Activated CD8-positive, alpha-beta T cell treated with anti-CD3 and anti-CD28 coated beads for 36 hours (primary cell): ENCODE measurements at places on chromosomes 6 and 20.

- no peak for DNase-seq
Observed at GRCh38 chr6:131924881-131925474, 26.2 kb downstream of the CCN2 start.

DNA sequence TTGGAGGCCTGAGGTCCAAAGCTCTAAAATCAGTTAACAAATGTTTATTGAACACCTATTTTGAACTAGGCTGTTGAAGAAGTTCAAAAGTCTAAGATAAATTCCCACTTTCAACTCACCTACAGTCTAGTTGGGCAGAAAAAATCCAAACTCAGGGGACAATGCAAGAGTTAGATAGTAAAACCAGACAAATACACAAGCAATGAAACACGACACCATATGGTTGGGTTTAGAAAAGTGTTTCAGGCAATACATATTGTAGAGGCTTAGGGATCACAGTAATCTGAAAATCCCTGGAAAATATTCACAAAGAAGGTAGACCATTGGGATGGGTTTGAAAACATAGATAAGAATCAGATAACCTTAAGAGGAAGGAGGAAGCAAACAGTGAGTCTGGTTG is 1.3 kb upstream of the CARMIL1 start:
- DNase-seq, result no peak

DNA sequence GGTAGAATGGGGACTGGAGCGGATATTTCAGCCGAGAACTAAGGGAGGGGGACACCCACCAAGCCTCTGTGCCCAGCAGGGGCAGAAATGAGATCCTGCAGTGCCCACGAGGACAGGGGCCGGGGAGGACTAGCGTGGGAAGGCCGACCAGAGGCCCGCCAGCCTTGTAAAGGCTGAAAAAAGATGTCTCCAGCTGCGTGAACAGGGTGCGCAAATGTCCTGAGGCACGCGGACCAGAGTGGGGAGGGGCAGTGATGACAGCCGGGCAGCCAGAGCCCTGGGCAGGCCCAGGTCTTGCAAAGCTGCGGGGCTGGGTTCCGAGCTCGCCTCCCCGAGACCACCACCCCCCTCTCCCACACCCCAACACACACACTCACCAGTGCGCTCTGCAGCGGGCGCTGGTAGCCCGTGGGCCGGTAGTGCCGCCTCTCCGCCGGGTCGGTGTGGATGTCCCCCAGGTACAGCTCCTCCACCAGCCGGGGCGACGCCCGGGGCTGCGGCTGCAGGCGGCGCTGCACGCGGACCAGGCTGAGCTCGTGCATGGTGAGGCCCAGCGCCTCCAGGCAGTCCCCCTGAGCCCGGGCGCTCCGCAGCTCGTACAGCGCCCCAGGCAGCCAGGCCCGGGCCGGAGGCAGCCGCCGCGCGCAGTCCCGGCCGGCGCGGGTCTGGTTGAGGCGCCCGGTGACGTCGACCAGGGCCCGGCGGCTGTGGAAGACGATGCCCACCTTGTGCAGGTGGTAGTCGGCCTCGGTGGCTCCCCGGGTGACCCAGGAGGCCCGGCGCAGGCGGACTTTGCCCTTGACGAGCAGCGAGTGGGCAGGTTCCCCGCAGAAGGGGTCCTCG is 48.2 kb downstream of the APCDD1L start:
- no peak for DNase-seq

- DNase-seq, result no peak
Observed at GRCh38 chr20:38217791-38218565, 42.6 kb downstream of the KIAA1755 start.

- DNase-seq, result no peak
Observed at GRCh38 chr6:6350696-6351095, 30.2 kb upstream of the F13A1 start.

DNA sequence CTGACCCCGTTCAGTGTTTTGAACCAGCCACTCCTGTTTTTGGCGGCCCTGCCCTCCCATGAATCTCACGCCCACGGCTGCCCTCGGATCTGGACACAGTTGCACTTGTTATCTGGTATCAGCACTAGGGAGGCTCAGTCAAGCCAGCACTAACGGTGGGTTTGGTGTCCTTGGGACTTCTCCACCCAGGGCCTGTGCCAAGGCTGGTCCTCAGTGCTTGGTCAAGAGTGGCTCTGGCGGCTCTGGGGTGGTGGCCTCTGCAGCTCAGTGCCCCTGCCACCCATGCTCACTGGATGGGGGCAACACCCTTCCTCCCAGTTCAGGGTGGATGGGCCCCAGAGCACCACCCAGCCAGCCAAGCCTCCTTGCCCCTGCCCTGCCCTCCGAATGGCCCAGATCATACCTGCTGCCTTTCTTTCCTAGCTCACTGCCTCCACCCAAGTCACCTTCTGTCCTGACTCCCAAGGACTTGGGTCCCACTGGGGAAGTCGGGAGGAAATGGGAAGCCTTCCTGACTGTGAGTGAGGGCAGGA is 54.7 kb downstream of the SSR1 start:
- DNase-seq, result no peak

- DNase-seq, result no peak
Observed at GRCh38 chr20:58712806-58713731, 20.5 kb downstream of the NPEPL1 start.

GRCh38 chr6:20708367-20709124 is 174.3 kb downstream of the CDKAL1 start:
- DNase-seq, result peak; percentile 72

- DNase-seq, result no peak
Observed at GRCh38 chr6:135707426-135707825, 144.1 kb upstream of the PDE7B start.

DNA sequence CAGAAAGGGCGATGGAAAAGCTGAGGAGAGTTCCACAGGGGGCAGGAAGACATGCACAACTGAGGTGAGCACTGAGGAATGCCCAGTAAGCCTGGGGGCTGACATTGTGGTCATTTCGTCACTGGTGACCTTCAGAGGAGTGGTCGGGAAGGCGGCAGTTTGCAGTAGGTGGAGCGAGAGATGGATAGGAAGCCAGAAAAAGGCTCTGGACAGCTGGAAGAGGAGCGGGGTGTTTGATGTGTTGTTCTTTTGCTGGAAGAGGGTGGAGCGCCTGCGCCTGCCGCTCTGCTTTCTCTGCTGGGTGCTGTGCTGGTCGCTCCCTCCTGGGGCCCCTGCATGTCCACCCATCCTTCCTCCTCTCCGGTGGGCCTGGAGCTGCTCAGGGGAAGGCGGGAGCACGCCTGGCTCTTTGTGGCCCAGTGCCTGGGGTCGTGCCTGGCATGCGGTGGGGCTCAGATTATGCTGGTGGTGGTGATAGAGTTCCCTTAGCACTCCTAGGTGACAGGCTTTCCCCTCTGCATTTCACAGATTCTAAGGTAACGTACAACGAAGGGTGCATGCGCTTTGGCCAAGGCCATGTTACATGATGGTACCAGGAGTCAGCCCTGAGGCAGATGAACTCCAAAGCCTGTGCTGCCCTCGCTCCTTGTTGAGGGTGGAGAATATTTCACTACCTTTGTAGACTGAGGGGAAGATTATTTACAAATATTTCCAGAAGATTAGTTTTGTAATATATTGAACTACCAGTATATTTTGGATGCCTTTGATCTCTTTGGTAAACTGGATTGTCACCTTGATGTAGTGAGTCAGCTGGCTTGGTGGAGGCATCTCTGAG is 20.9 kb downstream of the ARID1B start:
- DNase-seq, result no peak

- no peak for DNase-seq
Observed at GRCh38 chr6:169669147-169669546, 32.7 kb downstream of the WDR27 start.

GRCh38 chr6:136510782-136511181 is 39.4 kb downstream of the MAP7 start:
- peak; percentile 49 for DNase-seq

DNA sequence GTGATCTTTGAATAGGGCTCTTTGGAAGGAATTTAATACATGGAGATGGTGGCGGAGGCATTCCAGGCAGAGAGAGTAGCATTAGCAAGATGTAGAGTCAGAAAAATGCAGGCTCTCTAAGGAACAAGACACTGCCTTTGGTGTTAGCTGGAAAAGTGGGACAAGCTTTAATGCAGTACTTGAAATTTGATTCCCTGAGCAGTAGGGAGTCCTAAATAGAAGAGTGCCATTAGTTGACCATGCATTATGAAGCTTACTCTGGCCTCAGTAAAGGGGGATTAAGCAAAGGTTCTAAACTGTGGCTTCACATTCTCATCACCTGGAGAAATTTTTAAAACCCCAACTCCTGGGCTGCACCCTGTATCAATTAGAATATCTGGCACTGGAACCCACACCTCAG is 494.8 kb upstream of the SOX4 start:
- no peak for DNase-seq

GRCh38 chr20:23160536-23161243 is 74.6 kb upstream of the CD93 start:
- no peak for DNase-seq

DNA sequence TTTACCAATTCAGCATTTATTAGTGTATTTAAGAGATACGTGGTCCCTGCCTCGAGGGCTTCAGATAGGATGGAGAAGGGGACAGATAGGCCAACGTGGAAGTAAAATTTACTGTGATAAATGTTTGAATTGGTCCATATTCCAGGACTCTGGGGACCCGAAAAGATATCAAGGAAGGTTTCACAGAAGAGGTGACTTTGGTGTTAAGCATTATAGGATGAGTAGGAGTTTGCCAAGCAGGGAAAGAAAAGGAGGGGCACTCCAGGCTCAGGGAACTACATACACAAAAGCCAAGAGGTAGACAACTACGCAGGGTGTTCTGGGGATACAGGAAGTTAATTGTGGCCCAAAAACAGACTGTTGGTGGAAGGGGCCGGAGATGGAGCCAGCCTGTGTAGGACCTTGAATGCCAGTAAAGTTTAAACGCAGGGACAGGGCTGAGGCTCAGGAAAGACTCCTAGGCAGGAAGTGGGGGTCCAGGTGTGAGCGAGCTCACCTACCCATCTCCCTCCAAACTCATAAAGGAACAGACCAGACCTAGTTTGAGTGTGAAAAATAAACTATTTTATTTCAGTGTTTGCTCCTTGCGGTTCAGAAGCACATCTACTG is 37.0 kb downstream of the TGM2 start:
- no peak for DNase-seq

DNA sequence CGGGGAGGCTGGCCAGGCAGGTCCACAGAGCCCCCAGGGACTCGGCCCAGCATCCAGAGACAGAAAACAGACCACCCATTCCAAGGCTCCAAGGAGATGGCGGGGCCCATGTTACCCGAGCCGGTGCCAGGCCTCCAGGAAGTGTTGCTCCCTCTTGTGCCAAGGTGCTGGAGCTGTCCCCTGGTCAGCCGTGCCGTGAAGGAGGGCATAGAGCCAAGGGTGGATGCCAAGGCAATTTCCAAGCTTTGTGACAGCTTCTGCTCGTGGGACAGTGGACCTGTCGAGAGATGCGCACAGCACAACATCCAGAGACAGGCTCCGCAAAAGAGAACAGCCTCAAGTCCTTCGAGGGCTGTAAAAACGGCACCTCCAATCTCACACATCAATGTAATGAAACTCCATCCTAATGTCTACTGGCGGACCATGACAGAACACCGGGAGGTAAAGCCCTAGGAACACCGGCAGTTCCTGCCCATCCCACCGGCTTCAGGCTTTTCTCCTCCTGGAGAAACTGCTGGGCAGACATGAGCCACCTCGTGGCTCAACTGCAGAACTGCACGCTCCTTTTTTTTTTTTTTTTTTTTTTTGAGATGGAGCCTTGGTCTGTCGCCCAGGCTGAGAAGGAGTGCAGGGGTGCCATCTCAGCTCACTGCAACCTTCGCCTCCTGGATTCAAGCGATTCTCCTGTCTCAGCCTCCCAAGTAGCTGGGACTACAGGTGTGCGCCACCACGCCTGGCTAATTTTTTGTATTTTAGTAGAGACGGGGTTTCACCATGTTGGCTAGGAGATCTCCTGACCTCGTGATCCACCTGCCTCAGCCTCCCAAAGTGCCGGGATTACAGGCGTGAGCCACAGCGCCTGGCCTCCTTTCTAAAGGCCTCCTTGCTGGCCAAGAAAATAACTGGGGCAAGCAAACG is 30.9 kb upstream of the AVP start:
- DNase-seq, result no peak

DNA sequence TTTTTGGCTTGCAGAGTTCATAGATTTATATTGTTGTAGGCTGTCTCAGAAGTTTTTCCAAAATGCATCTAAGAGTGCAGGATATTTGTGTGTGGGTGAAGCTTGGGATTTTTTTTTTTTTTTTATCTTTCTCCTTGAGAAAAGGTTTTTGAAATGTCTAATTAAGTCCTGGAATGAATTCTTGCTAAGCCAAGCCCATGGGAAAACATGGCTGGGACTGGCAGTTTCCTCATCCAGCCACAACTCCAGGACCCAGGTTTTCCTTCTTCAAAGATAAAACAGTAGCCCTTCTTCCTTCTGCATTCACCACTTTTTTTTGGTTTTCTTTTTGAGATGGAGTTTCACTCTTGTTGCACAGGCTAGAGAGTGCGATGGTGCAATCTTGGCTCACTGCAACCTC is 242.5 kb upstream of the JAG1 start:
- DNase-seq, result no peak

- DNase-seq, result no peak
Observed at GRCh38 chr6:49553384-49553783, 2.9 kb downstream of the C6orf141 start.

GRCh38 chr6:144664281-144664680 is 379.1 kb downstream of the UTRN start:
- no peak for DNase-seq

DNA sequence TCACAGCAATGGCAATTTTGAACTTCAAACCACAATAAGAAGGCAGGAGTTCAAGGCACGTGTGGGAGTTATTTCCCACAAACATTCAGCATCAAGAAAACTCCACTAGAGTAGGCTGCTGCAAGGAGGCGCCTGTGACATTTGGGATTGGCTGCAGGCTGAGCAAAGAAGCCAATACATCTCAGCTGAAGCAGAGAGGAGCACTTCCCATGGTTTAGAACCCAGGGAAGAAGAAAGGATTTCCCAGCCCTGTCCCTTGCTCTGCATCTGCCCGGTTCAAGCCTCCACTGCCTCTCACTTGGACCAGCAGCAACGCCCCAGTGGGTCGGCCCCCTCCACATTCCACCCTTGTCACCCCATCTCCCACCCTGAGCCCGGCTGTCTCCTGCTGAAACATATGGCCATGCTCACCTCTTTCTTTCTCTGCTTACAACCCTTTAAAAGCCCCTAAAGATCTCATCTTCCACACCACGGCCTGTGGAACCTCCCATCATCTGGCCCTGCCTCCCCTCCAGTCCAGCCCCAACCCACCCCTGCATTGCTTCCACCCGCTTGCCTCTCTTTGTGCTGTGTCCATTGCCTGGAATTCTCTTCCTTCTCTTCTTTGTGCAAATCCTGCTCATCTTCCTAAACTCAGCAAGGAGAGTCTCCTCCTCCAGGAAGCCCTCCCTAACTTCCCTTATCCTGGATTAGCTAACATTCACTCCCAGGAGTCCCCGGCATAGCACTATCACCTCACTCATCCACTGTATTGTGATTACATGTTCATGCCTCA is 128.3 kb downstream of the ANKRD60 start:
- no peak for DNase-seq

DNA sequence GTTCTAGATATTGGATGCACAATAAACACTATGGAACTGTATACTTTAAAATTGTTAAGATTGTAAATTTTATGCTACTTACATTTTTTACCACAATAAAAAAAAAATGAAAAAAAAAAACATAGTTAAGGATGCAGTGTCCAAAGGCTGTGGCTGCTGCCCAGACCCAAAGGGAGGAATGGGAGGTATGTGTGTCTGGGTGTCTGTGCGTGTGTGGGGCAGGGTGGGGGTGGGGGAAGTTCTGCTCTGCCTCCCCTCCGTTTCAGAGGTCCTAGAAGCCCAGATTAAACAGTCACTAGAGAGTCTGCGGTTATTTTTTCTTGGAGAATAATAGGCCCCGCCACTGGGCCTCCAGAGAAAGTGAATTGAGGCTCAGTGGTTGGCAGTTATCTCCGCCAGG is 136.4 kb upstream of the ARMC2 start:
- no peak for DNase-seq

GRCh38 chr6:111276335-111276734 is 189.0 kb downstream of the SLC16A10 start:
- no peak for DNase-seq
